A549 treated with CORT108297 at 1 μM for 4 hours (cell line): ENCODE measurements at places on chromosomes 5 and 9. TPM values are rescaled to one million over a fixed set of nuclear protein-coding genes. Genes with fewer than 3 reads are reported as not detected.

NR5A1 gene
- 0.03 to 0.06 TPM (median 0.03 TPM) in 4 of 5 replicates, not detected in the other for total RNA-seq

PCDHA13 gene
- 0.05 to 0.20 TPM (median 0.06 TPM) in 3 of 5 replicates, not detected in the others for total RNA-seq

SH3TC2 gene
- total RNA-seq, result 0.35 to 0.58 TPM (median 0.36 TPM) in 5 replicates

QRFP gene
- not detected in 5 replicates for total RNA-seq

SPATA31E1 gene
- total RNA-seq, result 0.03 TPM in 1 of 5 replicates, not detected in the others

ALDH1A1 gene
- total RNA-seq, result 4,385 to 6,290 TPM (median 5,173 TPM) in 5 replicates

FBXL17 gene
- 5.6 to 8.5 TPM (median 7.3 TPM) in 5 replicates for total RNA-seq

SEMA6A gene
- 0.03 to 0.39 TPM (median 0.13 TPM) in 5 replicates for total RNA-seq

RNF44 gene
- 27.0 to 44.7 TPM (median 41.0 TPM) in 5 replicates for total RNA-seq

CACNA1B gene
- total RNA-seq, result 0.02 to 0.08 TPM (median 0.04 TPM) in 5 replicates

DMGDH gene
- 0.15 TPM in 1 of 5 replicates, not detected in the others for total RNA-seq

NOXA1 gene
- 0.78 to 2.3 TPM (median 2.0 TPM) in 5 replicates for total RNA-seq

TIMD4 gene
- total RNA-seq, result 0.97 to 1.5 TPM (median 1.3 TPM) in 5 replicates

SLC6A3 gene
- total RNA-seq, result 0.05 to 0.09 TPM (median 0.07 TPM) in 5 replicates

SRD5A1 gene
- 18.4 to 32.2 TPM (median 29.6 TPM) in 5 replicates for total RNA-seq

STKLD1 gene
- 0.71 to 1.3 TPM (median 0.96 TPM) in 5 replicates for total RNA-seq

PKD2L2 gene
- not detected in 5 replicates for total RNA-seq

ANKRD31 gene
- total RNA-seq, result 0.03 to 0.07 TPM (median 0.05 TPM) in 5 replicates

LIX1 gene
- not detected in 5 replicates for total RNA-seq

SPATA31C1 gene
- not detected in 5 replicates for total RNA-seq

PCDHA6 gene
- total RNA-seq, result 0.03 to 0.07 TPM (median 0.05 TPM) in 4 of 5 replicates, not detected in the other

MYO10 gene
- 46.5 to 64.2 TPM (median 54.8 TPM) in 5 replicates for total RNA-seq

FSTL4 gene
- 3.1 to 4.5 TPM (median 3.7 TPM) in 5 replicates for total RNA-seq

TMEFF1 gene
- 0.68 to 1.8 TPM (median 1.2 TPM) in 5 replicates for total RNA-seq

RASGEF1C gene
- total RNA-seq, result 0.03 to 0.22 TPM (median 0.08 TPM) in 4 of 5 replicates, not detected in the other

PCSK5 gene
- 0.71 to 1.1 TPM (median 0.96 TPM) in 5 replicates for total RNA-seq

SPINK6 gene
- 0.21 to 0.65 TPM (median 0.29 TPM) in 4 of 5 replicates, not detected in the other for total RNA-seq

ISL1 gene
- total RNA-seq, result 0.05 to 0.07 TPM in 2 of 5 replicates, not detected in the others

KCNV2 gene
- total RNA-seq, result not detected in 5 replicates

PDLIM7 gene
- total RNA-seq, result 81.9 to 105 TPM (median 96.8 TPM) in 5 replicates

STC2 gene
- total RNA-seq, result 49.1 to 58.7 TPM (median 56.3 TPM) in 5 replicates

C9orf50 gene
- total RNA-seq, result 0.10 to 0.12 TPM in 2 of 5 replicates, not detected in the others

C9 gene
- not detected in 5 replicates for total RNA-seq

OTP gene
- total RNA-seq, result 0.03 to 0.09 TPM (median 0.06 TPM) in 5 replicates

BTNL3 gene
- total RNA-seq, result not detected in 5 replicates

NEURL1B gene
- 2.5 to 3.9 TPM (median 3.3 TPM) in 5 replicates for total RNA-seq

TXNDC15 gene
- 45.6 to 56.0 TPM (median 55.7 TPM) in 5 replicates for total RNA-seq
